Hematopoietic multipotent progenitor cell (in vitro differentiated cells): ENCODE measurements at places on chromosomes 3 and 15.
A peak's percentile ranks its signal among the peaks of the same experiment; 100 is the strongest.

GRCh38 chr3:77342688-77343087 is 302.8 kb downstream of the ROBO2 start:
- DNase-seq, result no peak

DNA sequence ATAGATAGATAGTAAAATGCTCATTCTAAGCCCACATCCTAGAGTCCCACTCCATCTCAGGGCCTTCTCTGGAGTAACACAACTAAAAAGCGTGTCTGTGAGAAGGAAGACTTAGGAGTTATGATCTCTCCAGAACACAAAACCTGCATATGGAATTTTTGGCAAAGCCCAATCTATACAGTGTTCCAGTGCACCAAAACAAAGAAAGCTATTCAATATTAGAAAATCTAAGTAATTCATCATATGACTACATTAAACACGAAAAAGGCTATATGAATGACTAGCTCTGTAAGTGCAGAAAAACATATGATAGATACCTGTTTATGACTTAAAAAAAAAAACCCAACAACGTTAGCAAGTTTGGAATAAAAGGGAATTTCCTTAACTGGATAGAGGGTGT is 27.7 kb downstream of the MTMR10 start:
- no peak for DNase-seq

DNA sequence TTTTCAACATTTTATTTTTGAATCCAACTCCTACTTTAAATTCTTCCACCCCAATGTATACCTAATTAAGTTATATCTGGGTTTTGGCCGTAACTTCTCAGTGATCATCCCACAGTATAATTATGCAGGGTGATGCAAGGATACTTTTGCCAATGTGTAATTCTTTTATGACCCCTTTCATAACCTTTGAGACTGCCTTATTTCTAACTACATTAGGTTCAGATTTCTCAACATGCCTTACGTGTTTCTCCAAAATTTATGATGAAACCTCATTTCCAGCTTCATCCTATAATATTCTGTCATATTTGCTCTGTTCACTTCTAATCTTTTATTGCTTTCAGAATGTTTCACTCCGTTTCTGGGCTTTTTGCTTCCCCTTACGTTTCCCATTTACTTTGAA is 1229.6 kb upstream of the ALCAM start:
- DNase-seq, result no peak

DNA sequence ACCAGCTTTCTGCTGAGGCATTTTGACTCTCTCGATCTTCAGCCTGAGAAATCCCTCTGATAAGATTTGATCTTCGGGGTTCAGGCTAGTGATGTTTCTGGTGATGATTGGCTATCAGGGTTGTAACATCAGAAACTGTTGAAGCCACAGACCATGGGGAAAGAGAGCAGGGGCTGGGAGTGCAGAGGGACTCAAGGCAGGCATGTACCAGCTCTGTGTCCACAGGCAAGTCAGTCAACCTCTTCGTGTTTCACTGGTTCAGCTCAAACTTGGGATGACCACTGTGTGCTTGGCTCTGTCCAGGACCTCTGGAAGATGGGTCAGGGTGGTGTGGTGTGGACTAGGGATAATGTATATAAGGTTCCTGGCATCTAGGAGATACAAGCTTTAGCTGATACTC is 116.5 kb downstream of the EEFSEC start:
- DNase-seq, result no peak

- no peak for DNase-seq
These were observed 31.5 kb upstream of the XXYLT1 start for GRCh38 chr3:195302431-195302830.

DNA sequence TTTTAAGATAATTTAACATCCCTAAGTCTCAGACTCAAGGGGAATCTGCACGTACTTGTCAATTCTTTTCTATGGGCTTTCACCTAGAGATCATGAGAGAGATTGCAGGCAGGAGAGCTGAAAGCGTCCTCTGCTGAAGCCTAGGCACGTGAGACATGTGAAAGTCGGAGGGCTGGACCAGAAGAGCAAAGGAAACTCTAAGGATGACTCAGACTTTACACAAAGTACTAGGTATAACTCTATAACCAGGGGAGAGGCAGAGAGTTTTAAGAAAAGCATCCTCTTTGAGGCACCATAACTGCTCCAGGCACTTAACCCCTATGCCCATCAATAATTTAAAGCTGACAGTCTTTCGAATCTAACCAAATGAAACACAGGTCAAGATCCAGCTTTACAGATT is 436.6 kb downstream of the VGLL3 start:
- DNase-seq, result no peak

GRCh38 chr15:27723821-27724220 is 375.3 kb downstream of the OCA2 start:
- no peak for DNase-seq

- no peak for DNase-seq
These were observed 968.4 kb downstream of the ZPLD1 start for GRCh38 chr3:103403191-103403590.

DNA sequence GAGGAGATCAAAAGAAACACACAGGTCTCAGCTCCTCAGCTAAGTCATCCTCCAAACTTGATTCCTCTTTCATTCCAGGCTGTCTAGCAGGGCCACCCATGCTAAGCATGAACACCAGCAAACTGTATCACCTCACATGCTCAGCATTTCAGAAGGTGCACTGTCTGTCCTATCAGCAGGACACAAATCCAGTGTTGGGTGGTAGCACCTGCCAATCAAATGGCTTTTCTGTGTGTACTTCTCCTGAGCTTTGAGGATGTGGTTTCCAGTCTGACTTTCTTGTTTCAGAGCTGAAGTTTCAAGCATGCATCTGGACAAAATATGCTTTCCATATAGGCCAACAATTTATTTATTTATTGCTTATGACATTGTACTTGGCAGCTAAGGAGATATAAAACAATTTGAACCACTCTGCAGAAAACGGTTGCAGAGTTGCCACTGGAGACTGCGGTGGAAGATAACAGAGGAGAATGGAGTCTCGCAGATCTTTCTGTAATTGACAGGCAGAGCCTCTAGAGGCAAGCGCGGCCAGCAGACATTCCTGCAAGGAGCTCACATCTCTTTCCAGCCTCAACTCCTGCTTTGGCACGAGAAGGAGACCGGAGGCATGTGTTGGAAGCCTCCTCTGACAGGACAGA is 167.1 kb upstream of the WNT5A start:
- DNase-seq, result no peak

DNA sequence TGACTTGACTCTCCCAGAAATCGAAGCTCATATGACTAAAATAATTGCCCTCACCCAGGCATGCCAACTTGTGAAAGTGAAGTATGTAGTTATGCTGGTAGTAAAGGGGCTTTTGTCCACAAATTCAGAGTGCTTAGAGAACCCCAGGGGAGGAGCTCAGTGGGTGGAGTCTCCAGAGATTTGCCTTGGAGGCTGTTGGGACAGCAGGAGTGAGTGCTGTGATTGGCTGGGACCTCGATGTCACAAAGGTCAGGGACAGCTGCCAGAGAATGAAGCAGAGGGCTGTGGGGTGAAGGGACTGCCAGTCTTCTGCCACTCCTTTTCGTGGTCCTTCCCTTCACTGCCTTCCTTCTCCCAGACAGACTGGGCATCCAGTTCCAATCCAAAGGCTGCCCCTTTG is 49.8 kb downstream of the ZNF445 start:
- DNase-seq, result no peak

- no peak for DNase-seq
These were observed 18.6 kb upstream of the ZNF710 start for GRCh38 chr15:89982315-89983055.

- no peak for DNase-seq
These were observed 15.4 kb downstream of the TMOD3 start for GRCh38 chr15:51844747-51845426.

DNA sequence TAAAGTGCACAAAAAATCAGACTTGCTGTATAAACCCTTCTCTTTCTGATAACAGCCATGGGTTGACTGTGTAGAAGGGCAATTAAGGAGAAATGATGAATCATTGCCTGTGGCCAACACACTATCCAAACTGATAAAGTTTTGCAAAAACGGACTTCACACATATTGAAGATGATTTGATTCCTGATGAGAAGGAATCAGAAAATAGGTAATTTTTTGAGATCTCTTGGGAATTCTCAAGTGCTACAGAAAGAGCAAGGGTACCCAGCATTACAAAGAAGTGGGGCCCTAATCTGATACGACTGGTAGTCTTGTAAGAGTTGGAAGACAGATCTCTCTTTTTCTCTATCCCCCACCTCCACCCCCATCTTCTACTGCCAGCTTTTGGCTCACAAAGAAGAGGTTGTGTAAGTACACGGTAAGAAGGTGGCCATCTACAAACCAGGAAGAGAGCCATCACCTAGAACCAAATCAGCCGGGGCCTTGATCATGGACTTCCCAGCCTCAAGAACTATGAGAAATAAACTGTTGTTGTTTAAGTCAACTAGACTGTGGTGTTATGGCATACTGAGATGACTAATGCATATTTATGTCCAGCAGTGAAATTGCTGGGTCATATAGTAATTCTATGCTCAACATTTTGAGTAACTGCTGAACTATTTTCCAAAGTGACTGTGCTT is 254.7 kb downstream of the EDEM1 start:
- DNase-seq, result no peak

DNA sequence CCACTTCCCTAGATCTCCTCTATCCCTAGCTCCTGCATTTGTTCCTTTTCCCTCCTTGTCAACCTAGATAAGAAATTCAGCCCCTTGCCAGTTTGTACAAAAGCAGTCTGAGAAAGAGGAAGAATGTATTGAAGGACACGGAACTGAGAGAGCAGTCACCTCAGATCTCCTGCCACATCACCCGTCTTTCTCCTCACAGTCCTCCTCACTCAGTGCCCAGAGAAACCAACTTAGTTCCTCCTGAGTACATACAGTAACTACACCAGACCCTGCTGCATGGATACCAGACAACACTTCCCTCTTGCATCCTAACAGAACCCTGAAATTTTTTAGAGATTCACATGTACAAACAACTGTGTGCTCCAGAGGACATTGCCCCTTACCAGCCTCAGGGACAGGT is 563.6 kb upstream of the ADAMTS9 start:
- no peak for DNase-seq

DNA sequence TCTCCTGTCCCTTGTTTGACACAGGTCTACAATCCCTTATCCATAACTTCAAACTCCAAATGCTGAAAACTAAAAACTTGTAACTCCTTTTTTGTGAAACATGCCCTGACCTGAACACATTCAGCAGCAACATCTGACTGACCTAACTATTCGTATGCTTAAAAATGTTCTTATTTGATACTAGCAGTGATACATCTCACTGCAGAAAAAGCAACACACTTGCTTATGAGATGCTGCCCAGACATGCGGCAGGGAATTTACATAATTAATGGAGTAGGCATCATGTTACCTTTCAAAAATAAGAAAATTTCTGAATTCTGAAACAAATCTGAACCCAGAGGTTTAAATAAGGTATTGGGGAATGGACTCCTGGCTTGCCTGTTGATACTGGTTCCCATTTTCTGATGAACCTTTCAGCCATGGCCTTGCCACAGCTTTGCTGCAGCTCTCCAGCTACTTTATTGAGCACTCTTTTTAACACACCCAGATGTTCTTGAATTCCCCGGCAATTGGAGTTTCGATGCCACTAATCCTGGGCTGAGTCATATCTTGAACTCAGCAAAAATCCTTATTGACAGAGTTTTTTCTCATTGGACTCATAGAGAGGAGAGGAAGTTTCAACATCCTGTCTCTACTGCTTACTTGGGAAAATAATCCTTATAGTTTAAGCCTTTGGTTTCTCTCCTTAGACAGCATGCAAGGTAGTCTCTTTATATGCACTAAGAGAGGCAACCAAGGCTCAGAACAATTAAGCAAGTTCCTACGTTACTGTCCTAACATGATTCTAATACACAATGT is 296.6 kb upstream of the LMCD1 start:
- DNase-seq, result no peak

- DNase-seq, result no peak
These were observed 9.5 kb downstream of the TTBK2 start for GRCh38 chr15:42911058-42911592.

GRCh38 chr3:34357461-34357860 is 559.0 kb downstream of the PDCD6IP start:
- DNase-seq, result no peak

DNA sequence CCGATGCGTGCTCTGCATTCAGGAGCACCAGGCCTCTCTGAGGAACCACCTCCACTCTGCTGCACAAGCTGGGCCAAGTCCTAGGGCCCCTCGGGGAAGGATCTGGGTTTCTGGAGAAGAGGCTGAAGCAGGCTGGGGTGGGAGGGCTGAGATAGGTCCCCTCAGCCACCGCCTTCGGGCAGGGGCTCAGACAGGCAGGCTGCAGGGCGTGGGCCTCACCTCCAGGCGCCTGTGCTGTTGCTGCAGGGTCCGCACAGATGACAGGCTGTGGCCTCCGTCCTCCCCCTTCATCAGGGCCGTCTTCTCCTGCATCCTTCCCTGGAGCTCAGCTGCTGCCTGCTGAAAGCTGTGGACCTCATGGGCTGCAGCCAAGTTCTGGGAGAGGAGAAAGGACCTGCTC is 15.2 kb downstream of the PLA2G4B start:
- no peak for DNase-seq

DNA sequence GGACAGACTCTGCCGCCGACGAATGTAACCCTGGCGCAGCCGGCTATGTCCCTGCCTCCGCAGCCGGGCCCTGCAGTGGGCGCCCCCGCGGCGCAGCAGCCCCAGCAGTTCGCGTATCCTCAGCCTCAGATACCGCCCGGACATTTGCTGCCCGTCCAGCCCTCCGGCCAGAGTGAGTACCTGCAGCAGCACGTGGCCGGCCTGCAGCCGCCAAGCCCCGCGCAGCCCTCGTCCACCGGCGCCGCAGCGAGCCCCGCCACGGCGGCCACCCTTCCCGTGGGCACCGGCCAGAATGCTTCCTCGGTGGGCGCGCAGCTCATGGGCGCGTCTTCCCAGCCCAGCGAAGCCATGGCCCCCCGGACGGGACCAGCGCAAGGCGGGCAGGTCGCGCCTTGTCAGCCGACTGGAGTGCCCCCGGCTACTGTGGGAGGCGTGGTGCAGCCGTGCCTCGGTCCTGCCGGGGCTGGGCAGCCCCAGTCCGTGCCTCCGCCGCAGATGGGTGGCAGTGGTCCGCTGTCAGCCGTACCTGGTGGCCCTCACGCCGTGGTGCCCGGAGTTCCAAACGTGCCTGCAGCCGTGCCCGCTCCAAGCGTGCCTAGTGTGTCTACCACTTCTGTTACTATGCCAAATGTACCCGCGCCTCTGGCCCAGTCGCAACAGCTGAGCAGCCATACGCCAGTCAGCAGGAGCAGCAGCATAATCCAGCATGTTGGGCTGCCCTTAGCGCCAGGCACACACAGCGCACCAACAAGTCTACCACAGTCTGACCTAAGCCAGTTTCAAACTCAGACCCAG is 2.4 kb downstream of the TSC22D2 start:
- DNase-seq, result peak; percentile 18

DNA sequence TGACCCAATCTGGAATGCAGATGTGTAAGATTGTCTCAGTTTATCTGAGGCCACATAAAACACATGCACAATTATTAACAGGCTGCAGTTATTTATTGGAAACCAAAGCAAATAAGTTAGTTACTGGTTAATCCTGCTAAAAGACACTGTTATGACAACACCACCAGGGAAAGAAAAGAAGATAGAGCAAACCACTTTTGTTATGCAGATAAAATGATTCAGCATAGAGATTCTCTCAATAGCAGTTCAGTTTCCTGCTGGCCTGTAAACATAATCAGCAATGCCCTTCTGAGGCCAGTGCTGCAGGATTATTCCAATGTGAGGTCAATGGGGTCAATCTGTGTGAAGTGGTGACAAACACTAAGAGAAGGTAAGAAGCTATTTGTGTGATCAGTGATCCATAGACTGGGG is 244.4 kb downstream of the ZBTB20 start:
- DNase-seq, result no peak
